Glutamatergic neuron (in vitro differentiated cells): ENCODE measurements at places on chromosomes 2 and 18.
A peak's percentile ranks its signal among the peaks of the same experiment; 100 is the strongest.

- no peaks in the 10 kb centered on the region for H3K27me3 ChIP-seq
- peak overlapping the region; percentile 22 for H3K4me3 ChIP-seq
- H3K27ac ChIP-seq = no peak overlapping the region
- H3K36me3 ChIP-seq = peaks cover 15% of the 10 kb centered on the region
- H3K4me1 ChIP-seq = peaks cover 11% of the 10 kb centered on the region
Observed at GRCh38 chr18:76328140-76328539, 166.9 kb downstream of the ZNF516 start.

GRCh38 chr2:155382776-155383175, 684.3 kb downstream of the KCNJ3 start:
- H3K27me3 ChIP-seq = no peaks in the 10 kb centered on the region
- no peak for DNase-seq
- peaks cover 11% of the 10 kb centered on the region for H3K4me1 ChIP-seq
- H3K4me3 ChIP-seq = no peak overlapping the region
- H3K27ac ChIP-seq = no peak overlapping the region
- no peaks in the 10 kb centered on the region for H3K36me3 ChIP-seq

GRCh38 chr2:215479121-215479520, 43.3 kb upstream of the FN1 start:
- H3K36me3 ChIP-seq = no peaks in the 10 kb centered on the region
- peaks cover 2% of the 10 kb centered on the region for H3K27me3 ChIP-seq
- H3K4me1 ChIP-seq = no peaks in the 10 kb centered on the region
- no peak overlapping the region for H3K4me3 ChIP-seq
- DNase-seq = no peak

DNA sequence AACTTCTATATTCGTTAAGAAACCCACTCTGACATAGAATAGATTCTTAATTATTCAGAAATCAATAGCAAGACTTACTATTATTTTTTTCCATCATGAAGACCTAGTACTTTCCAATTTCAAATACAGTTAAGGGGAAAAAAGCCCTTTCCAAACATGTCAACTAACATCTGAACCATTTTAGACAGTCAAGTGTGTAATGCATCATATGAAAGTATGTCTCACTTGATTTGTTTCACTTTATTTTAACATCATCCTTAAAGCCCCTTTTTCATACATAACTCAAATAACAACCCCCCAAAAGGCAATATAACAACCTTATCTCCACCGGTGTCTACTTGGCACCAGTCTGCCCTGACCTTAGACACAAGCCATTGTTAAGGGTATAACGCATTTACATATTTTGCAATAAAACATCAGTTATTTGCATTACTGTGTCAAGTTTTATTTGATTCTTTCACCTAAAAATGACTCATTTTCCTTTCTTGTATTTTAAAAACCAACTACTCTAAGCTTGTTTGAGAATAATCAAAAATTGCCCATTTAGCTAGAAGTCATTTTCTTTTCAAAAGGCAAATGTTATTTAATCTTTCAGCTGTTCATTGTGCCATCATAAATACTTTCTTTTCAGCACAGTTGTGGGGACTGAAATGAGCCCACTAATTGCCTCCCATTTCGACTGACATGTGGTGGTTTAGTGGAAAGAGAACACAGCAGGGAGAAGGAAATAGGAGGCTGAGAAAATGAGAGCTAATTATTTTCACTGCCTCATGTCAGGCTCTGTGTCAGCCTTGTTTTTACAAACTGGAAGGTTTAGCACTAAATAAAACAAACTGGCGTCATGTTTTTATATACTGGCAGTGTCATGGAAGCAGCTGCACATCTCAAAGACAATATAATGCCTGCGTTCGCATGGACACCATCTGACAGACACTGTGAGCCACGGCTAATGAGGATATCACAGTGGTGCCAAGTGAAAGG, 104.7 kb upstream of the CDCA7 start:
- no peaks in the 10 kb centered on the region for H3K36me3 ChIP-seq
- DNase-seq = peak; percentile 39
- H3K4me1 ChIP-seq = peaks cover 16% of the 10 kb centered on the region
- H3K4me3 ChIP-seq = peak overlapping the region; percentile 74

DNA sequence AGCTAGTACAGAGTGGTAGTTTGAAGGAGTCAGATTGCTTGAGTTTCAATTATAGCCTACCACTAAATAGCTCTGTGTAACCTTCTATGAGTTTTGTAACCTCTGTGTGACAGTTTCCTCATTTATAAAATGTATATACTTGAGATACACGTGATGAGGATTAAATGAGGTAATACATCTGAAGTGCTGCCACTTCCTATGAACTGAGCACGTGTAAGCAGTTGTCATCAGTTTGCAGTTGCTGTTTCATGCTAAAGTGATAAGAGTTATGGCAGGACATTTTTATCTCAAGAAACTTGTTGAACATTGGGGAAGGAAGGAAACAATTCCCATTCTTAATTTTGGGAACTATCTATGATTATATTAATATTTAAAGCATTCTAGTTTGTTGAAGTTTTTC, 38.5 kb downstream of the CARF start:
- H3K27ac ChIP-seq = no peak overlapping the region
- peaks cover 3% of the 10 kb centered on the region for H3K27me3 ChIP-seq
- no peak for DNase-seq
- H3K36me3 ChIP-seq = peaks cover 19% of the 10 kb centered on the region
- no peaks in the 10 kb centered on the region for H3K4me1 ChIP-seq
